ENCODE measurements at places on chromosomes 6 and 20.
A peak's percentile ranks its signal among the peaks of the same experiment; 100 is the strongest.

- DNase-seq = no peak
Observed at GRCh38 chr20:53020834-53021233, 48.7 kb downstream of the TSHZ2 start.

DNA sequence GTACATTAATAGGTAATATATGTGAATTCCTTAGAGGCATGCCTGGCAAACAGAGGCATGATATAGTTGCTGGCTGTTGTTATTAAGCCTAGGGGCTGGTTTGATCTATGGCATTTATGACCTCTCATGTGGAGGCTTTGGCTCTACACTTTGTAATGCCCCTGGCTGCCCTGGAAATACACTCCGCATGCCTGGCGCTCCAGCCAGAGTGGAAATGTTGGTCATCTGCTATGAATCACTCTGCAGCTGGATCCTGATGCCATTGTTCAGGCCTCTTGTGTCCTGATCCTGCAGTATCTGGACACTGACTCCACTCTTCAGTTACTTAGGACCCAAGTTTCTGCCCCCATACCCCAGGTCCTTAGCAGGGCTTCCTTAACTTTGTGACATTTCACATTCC lies 200.5 kb upstream of the PCSK2 start:
- DNase-seq = no peak

DNA sequence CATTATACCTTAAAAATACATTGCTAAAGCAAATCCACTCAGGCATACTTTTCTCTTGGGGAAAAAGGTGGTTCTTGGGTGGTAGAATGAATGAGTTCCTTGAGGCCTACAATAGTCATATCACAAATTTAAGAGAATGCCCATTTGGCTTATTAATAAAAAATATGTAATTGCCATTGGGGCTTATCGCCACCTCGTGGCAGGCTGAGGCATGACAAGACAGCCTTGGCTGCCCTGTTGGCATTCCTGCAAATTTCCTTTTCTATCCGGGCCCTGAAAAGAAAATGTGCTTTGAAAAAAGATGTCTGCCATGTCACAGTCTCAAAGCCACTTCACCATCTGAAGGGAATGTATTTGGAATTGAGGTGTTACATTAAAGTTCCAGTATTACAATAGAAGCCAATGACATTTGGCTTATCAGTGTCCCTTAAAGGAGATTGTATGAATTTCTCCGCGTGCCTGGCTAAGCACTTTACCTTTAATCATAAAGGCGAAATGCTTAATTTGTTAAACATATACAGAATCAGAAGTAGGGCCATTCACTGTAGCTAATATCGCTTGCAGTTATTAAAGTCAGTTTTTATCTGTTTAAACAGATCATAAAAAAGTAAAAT lies 188.3 kb upstream of the ZFP64 start:
- DNase-seq = peak; percentile 23

DNA sequence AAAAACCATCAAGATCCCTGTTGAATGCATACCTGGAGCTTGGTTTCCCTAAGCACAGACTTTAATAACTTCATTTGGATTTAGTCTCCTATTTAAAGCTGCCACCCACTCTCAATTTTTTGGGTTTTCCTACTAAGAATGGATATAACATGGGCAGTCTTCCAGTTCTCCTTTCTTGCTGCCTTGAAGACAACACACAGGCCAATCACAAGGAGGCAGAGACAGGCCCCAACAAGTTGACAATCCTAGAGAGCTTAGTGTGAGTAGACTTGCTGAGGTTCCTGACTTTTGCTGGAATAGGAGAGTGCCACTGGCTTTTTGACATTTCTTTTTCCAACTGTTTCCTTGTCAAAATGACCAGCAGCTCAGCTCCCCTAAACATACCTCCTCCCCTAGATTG lies 112.3 kb upstream of the ESR1 start:
- no peak for DNase-seq

- no peak for DNase-seq
Observed at GRCh38 chr6:53209681-53210080, 61.0 kb upstream of the GCM1 start.

DNA sequence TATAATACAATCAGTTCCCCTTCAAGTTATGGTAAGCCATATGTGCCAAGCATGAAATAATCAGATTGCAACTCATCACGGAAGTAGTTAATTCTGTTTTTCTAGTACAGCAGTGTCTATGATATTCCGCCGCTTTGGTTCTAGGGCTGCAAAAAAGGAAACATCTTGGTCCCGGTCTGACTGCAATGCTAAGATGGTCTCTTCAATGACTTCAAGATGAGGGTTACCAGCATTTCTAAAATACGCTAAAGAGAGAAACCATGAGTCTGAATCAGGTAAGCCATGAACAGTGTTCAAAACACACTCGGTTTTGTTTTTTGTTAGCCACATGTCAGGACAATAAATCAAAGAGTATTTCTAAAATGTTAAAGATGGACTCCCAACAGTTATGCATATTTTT lies 3.2 kb upstream of the ANKRD60 start:
- DNase-seq = no peak

DNA sequence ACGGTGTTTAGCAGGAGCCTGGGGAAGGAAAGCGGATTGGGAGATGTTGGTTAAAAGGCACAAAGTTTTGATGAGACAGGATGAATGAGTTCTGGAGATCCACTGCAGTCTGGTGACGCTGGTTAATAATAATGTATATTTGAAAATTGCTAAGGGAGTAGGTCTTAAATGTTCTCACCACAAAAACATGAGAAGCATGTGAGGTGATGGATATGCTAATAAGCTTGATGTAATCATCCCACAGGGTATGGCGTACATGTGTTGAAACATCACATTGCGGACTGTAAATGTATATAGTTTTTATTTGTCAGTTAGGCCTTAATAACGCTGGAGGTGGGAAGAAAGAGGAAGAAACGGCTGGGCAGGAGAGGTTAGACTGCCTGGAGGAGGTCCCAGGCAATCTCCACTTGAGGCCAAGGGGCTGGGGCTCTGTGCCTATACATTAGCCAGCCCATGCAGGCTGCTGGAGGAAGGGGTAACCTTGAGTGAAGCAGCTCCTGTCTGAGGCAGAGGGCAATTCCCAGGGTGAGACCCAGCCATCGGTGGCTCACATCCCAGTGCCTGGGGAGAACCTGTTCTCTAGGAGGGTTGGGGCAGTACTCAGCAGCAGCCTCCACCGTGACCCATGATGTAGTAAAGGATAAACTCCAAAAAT lies 188.2 kb upstream of the QKI start:
- DNase-seq = no peak

DNA sequence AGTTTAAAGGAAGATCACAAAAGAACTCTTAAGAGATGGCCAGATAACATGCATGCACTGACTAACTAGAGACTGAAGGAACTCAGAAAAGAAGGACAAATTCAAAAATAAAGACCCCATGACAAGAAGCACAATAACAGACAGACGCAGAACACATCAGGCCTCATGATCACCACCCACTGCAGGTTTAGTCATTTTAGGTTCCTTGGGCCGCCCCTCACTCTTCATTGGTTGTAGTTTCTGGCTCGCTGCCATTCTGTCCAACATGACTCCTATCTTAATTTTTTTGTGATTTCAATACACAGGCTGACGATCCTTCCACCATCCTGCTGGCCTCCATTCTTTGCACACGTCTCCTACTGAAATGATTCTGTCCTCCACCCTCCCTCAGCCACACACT lies 21.6 kb downstream of the STX7 start:
- peak; percentile 24 for DNase-seq

DNA sequence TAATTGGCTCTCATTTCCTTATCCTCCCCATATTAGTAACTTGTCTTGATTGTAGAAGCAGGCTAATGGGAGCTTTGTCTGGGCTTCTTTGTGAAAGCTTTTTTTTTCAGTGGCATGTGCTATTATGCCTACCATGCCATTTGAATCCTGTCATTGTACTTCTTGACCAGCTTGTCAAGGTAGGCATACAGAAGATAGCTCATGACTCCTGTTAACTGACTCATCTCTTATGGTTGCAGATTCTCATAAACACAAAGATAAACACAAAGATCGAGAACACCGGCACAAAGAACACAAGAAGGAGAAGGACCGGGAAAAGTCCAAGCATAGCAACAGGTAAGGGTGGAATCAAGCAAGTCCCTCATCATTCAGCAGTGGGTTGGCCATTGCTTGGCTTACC lies 32.5 kb downstream of the TOP1 start:
- DNase-seq = no peak

- no peak for DNase-seq
Observed at GRCh38 chr20:52895701-52896100, 76.5 kb upstream of the TSHZ2 start.

- DNase-seq = no peak
Observed at GRCh38 chr20:57909763-57910331, 200.0 kb upstream of the PMEPA1 start.

DNA sequence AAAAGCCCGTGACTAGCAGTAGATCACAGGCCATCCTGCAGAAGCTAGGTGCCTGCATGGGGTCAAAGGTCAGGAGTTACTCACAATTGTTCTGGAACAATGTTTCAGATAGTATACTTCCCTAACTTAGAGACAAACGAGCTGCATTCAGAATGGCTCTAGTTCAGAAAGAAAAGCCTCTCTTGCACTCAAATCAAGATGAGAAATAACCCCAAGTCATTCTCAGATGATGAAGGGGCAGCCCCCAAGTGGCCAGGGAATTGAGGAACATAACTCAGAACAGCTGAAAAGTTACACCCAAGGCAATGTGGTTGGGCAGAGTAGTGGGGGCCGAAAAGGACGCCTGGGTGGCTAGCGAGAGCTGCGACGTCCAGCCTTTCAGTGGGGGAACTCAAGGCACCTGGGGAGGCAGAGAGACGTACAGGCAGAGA lies 27.8 kb downstream of the FYN start:
- no peak for DNase-seq

DNA sequence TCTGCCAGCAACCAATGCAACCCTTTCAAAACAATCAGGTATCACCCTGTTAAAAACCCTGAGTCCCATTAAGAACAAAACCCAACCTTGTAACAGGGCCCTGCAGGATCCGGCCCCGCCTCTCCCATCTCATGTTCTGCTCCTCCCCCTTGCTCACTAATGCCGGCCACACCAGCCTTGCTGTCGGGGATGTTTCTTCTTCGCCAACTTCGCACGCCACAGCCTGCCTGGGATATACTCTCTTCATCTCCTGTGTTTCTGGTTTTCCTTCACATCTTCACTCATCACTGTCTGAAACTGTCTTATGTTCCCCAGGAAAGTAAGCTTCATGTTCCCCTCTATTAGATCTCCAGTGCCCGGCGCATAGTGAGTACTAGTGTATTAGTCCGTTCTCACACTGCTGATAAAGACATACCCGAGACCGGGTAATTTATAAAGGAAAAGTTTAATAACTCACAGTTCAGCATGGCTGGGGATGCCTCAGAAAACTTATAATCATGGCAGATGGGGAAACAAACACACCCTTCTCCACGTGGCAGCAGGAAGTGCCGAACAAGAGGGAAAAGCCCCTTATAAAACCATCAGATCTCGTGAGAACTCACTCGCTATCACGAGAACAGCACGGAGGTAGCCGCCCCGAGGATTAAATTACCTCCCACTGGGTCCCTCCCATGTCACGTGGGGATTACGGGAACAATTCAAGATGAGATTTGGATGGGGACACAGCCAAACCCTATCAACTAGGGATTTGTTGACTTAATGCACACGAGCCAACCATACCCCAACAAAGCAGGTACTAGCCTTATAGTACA lies 5.1 kb downstream of the TP53RK start:
- peak; percentile 59 for DNase-seq

DNA sequence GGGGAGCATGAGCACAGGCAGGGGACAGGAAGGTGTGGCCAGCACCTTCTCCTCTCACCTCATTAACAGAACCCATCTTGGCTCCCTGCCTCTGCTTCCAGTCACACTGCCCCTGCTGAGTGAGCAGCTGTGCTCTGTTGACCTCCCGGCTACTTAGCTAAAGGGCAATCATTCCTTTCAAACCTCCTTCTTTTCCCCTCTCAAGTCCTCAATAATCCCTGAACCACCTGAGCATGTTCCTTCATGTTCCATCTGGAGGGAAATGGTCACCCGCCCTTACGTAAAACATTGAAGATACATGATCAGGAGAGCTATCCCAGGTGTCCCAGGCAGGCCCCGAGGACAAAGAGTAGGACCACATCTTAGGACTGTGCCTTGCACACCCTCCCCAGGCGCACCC lies 21.7 kb upstream of the MRPS10 start:
- no peak for DNase-seq

DNA sequence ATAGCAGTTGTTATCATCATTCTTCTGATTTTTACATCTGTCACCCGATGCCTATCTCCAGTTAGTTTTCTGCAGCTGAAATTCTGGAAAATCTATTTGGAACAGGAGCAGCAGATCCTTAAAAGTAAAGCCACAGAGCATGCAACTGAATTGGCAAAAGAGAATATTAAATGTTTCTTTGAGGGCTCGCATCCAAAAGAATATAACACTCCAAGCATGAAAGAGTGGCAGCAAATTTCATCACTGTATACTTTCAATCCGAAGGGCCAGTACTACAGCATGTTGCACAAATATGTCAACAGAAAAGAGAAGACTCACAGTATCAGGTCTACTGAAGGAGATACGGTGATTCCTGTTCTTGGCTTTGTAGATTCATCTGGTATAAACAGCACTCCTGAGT lies 2.1 kb downstream of the CALHM6 start:
- DNase-seq = no peak

- no peak for DNase-seq
Observed at GRCh38 chr6:14026831-14027539, 90.6 kb upstream of the CD83 start.

GRCh38 chr6:148407372-148407771 lies 64.7 kb downstream of the SASH1 start:
- DNase-seq = peak; percentile 63

GRCh38 chr6:131693384-131693783 lies 7.8 kb downstream of the OR2A4 start:
- DNase-seq = no peak

- DNase-seq = no peak
Observed at GRCh38 chr20:24698189-24698588, 228.8 kb downstream of the SYNDIG1 start.

GRCh38 chr6:36980876-36981619 lies 4.9 kb downstream of the MTCH1 start:
- DNase-seq = no peak

GRCh38 chr6:108083349-108083748 lies 8.8 kb upstream of the OSTM1 start:
- no peak for DNase-seq

DNA sequence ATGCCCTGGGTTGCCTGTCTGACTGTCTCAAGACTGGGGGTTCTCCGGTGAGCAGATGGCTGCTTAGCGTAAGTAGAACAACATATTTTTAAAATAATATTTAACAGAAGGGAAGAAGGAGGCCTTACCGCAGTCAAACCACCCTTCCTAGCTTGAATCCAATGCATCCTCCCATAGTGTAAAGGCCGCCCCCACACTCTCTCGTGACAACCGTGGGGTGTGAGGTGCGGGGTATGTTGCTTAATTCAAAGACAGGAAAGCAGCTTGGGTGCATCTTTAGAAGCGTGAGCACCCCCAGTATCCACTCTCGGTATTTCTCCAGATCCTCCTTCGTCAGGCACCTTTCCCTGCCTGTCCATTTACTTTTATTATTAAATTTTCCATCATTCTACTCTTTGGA lies 501.2 kb upstream of the CDH4 start:
- no peak for DNase-seq

DNA sequence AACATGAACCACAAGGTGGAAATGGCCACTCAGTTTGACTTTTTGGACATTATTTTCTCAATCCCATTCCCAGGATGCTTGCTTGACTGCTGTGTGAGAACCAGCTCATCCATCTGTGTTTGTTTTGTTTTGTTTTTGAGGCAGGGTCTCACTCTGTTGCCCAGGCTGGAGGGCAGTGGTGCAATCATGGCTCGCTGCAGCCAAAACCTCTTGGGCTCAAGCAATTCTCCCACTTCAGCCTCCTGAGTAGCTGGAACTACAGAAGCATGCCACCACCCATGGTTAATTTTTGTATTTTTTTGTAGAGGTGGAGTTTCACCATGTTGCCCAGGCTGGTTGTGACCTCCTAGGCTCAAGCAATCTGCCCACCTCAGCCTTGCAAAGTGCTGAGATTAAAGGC lies 166.0 kb upstream of the CDH4 start:
- no peak for DNase-seq

All from kidney tubule cell (primary cell).